A172 (cell line): ENCODE measurements at places on chromosomes 6 and 20. TPM values are rescaled to one million over a fixed set of nuclear protein-coding genes. Genes with fewer than 3 reads are reported as not detected.

DNA sequence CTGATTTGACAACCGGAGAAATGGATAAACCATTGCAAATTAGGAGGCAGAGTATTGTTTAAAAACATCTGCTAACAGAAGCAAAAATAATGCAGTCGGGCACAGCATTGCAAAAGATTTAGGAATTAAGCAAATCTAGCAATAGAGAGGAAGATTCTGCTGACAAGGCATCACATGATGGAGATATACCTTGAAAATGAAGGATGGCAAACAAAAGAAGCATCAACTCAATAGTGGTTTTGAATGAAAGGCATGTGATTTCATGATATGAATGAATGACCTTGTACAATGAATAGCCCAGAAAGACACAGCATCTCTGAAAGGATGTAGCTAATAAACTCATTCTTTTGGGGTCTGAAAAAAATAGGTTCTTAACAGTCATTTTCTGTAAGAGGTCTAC is 8.6 kb upstream of the RBM39 start:
- no peak for DNase-seq

- no peak for DNase-seq
Measured at GRCh38 chr6:27886073-27886472, 26.1 kb downstream of the OR2B2 start.

DNA sequence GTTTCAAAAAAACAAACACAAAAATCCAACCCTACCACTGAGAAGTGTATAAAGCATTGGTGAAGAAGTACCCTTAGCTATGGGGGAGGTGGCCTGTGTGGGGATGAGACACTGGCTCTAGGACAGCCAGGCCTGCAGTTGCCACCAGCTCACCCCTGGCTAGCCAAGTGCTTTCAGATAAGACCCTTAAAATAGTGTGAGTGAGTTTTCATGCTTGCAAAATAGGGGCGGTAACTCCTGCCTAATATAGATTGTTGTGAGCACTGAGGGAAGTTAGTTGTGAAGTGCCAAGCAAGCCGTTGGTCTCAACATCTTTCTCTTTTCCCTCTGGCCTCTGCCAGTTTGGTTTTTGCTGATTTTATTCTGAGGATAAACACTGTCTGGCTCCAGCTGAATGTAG is 11.3 kb downstream of the PPP1R3G start:
- DNase-seq: no peak

ZBP1 gene
- 0.14 TPM in 1 of 2 replicates, not detected in the other for total RNA-seq

MAPK13 gene
- 0.34 and 0.46 TPM in 2 replicates for total RNA-seq

- DNase-seq: no peak
Measured at GRCh38 chr6:8429821-8430220, 5.5 kb downstream of the SLC35B3 start.

DNA sequence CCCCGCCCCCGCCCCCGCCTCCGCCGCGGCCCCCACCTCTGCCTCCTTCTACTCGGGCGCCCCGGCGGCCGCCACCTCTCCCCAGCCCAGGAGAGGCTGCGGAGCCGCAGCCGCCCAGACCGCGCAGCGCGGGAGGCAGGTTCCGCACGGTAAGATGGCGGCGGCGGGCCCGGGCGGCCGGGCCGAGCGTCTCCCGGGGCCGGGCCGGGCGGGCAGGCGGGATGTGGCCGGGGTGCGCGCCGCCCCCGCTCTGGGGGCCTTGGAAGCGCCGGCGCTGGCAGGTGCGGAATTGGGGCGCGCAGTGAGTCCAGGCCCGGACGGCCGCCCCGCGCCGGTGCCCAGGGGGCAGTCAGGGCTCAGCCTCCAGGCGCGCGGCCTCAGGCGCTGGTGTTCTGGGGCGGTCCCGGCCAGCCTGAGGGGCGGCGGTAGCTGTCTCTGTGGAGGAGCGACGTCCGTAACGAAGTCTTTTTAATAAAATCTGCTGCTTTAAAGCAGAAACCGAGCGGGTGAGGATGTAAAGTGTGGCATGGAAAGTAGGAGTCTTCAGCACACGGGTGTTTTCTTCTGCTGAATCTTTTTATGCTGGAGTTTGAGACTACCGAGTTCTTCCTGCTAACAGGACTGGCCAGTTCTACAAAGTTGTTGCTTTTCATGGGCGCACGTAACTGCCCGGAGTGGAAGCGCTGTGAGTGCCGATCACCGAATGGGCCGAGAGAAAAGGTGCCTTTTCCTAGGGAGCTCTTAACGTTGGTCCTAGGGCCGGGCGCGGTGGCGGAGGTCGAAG is at the start of gene GID8:
Gene GID8, plus strand, starts transcription at position 43 of the 784 bp plus-strand sequence. CDS start 3,356 bp downstream, outside the sequence.
- no peak for DNase-seq

LBP gene
- total RNA-seq: 0.55 TPM in 1 of 2 replicates, not detected in the other

SLC17A3 gene
- total RNA-seq: not detected in 2 replicates

EBF4 gene
- 5.2 and 7.2 TPM in 2 replicates for total RNA-seq

DNA sequence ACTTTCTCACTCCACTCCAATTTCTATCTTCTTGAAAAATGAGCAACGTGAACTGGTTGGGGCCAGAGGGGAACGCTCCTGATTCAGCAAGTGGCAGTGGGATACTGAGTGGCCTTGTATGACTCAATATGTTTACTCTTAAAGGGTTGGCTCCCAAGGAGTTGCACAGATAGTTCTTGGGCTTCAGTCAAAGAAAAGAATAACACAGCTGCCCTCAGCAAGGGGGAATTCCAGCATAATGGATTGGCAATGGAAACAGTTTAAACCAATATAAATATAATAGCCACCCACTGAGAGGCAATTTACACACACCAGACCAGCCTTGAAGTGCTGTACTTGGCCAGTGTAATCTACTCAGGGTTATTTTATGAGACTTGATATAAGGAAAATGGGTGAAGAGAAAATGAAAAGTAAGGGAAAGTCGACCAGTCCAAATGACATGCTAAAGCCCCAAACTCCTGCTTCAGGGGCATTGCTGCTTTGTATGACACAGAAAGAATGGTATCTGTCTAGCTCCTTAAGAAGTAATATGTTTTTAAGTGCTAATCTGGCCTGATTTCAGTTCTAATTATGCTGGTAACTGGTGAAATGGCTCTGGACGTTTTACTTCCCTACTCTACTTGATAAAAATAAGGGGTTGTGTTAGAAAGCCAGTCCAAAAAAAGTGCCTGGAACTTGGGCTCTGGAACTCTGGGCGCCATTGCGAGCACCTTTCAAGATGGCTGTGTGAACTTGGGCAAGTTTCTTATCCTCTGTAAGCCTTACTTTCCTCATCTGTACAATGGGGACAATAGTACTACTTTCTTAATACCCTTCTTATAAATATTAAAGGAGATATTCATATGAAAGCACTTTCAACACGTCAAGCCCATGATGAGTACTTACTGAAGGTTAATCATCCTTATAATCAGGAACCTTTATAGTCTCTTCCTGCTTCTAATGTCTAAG is 712.9 kb upstream of the MAP3K7 start:
- DNase-seq: peak; percentile 57

ZSCAN9 gene
- 14.0 and 17.0 TPM in 2 replicates for total RNA-seq

HSF2 gene
- total RNA-seq: 43.2 and 51.4 TPM in 2 replicates

DNA sequence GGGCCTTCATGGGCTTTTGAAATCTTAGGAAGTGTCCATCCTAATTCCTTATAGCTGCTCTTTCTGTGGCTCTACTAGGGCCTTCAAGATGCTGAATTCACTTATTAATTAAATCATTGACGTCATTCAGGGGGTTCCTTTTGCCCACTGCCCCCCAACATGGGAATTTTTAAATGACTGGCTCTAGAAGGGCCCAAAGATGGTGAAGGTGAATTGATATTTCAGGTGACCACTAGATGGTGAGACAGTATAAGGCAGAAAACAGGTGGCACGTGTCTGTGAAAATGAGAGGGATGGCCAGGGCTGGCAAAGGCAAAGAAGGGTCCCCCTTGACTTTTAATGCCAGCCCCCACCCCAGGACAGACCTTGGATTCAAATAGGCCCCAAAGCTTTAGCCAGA is 11.8 kb downstream of the GNAS start:
- no peak for DNase-seq

DNA sequence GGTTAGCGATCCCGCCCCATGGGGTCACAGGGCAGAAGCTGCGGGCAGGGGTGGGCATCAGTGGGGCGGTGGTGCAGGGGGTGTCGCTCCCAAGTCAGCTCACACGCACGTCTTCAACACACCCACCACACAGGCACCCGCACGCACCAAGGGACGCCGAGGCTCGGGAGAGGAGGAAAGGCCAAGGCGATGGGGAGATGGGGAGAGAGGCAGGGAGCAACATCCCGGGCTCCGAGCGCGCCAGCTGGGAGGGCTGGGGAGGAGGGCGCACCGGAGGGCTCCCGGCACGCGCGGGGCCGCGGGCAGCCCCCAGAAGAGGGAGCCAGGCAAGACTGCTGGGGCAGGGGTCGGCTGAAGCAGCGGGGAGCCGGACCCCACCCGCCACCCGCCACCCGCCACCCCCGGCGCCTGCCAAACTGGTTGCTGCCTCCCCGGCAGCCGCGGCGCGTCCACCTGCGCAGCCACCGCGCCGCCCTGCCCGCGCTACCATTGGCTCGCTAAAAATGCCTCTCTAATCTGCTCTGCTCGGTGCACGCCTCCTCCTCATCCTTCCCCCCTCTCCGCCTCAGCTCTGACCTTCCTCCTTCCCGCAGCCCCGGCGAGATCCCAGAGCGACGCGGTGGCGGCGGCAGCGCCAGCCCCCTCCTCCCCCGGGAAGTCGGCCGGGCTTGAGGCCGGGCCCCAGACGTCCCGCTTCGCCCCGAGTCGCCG is at the start of gene PACSIN1:
Gene PACSIN1, plus strand, starts transcription at position 546 of the 711 bp plus-strand sequence. CDS start 60,230 bp downstream, outside the sequence.
- no peak for DNase-seq

- no peak for DNase-seq
Measured at GRCh38 chr20:40838509-40838908, 149.5 kb upstream of the MAFB start.

GRCh38 chr6:165662041-165662748 is 846 bp downstream of the PDE10A start:
- DNase-seq: peak; percentile 47

BEND3 gene
- total RNA-seq: 2.3 and 3.5 TPM in 2 replicates

BPIFB2 gene
- total RNA-seq: not detected in 2 replicates

GRCh38 chr6:43897571-43898302 is 127.7 kb downstream of the VEGFA start:
- no peak for DNase-seq

HSPA1L gene
- total RNA-seq: 1.4 and 3.0 TPM in 2 replicates

GGTLC1 gene
- not detected in 2 replicates for total RNA-seq

- DNase-seq: no peak
Measured at GRCh38 chr6:68978411-68978810, 343.3 kb downstream of the ADGRB3 start.

DNA sequence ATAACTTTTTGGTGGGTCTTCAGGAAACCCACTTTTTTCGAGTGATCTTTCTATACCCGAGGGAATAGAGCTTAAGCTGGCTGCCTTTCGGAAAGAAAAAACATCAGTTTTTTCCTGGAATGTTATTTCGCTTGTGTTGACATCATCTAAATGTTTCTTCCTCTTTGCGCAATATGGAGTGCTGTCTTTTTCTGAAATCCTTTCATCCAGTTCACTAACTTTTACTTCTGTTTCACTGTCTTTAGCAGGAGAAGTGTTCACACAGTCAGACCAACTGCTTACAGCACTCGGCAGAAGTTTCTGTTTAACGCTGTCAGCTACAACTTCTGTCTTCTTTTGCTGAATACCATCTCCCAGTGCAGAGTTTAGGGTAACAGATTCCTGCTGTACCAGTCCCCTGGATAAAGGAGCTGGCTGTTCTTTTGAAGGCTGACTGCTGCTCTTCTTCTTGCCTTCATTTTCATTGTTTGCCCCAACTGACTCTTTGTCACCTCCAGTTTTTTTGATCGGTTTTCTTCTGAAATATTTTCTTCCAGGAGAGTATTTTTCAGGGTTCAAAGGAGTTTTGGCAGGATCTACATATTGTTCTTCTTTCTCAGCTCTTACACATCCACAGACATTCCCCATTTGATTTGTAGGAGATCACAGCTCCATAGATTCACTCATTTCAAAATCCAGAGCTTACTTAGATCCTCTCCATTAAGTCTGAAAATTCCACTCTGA is 50.0 kb upstream of the DST start:
- DNase-seq: peak; percentile 38
